Prostate gland (tissue), 2 donors: ENCODE measurements at places on chromosomes 7 and 10. TPM values are rescaled to one million over a fixed set of nuclear protein-coding genes. Genes with fewer than 3 reads are reported as not detected.

Gene C7orf33
- total RNA-seq = not detected

Gene GLCCI1
- total RNA-seq = 9.2 TPM

Gene TBC1D12
- total RNA-seq = 22.3 TPM

Gene SRRM3
- 6.8 TPM for total RNA-seq

- H3K27ac ChIP-seq = no peak overlapping the region
- H3K27me3 ChIP-seq = peaks cover 2% of the 10 kb centered on the region
- H3K36me3 ChIP-seq = no peaks in the 10 kb centered on the region
- no peaks in the 10 kb centered on the region for H3K4me1 ChIP-seq
- no peak for DNase-seq
- H3K4me3 ChIP-seq = no peak overlapping the region
Observed at GRCh38 chr10:4569151-4569550, 256.9 kb upstream of the AKR1E2 start.

DNA sequence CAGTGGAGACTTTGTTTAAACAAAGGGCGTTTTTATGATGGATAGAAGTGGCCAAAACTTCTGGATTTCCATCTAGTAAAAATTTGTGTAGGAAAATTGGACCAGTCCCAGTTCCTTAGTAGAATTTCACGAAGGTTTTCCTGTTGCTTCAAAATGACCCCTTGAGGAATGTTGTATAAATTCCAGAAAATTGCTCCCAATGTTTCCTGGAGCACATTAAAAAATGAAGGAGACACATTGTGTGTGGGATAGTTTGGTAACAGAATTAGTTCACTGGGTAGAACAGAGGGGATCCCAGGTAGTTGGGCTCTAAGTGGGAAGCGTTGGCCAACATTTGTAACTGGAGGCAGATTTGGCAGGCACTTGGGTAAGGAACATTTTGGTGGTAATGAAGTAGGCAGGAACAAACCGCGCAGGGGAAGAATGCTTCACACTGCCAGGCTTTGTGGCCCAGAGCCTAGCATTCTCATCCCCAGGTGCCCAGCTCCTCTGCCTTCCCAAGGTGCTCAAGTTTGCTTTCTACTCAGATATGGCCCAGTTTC is 758.6 kb downstream of the AUTS2 start:
- H3K27me3 ChIP-seq = no peaks in the 10 kb centered on the region
- H3K4me3 ChIP-seq = no peak overlapping the region
- H3K36me3 ChIP-seq = no peaks in the 10 kb centered on the region
- no peak overlapping the region for H3K27ac ChIP-seq
- DNase-seq = no peak

GRCh38 chr10:101570428-101571270 is 17.4 kb downstream of the POLL start:
- peak overlapping the region; percentile 40 for H3K4me3 ChIP-seq
- DNase-seq = no peak
- H3K27ac ChIP-seq = no peak overlapping the region
- no peaks in the 10 kb centered on the region for H3K4me1 ChIP-seq
